ENCODE measurements at places on chromosomes 1 and 21.

- DNase-seq, result no peak
Measured at GRCh38 chr1:21885236-21886037, 51.7 kb downstream of the HSPG2 start.

DNA sequence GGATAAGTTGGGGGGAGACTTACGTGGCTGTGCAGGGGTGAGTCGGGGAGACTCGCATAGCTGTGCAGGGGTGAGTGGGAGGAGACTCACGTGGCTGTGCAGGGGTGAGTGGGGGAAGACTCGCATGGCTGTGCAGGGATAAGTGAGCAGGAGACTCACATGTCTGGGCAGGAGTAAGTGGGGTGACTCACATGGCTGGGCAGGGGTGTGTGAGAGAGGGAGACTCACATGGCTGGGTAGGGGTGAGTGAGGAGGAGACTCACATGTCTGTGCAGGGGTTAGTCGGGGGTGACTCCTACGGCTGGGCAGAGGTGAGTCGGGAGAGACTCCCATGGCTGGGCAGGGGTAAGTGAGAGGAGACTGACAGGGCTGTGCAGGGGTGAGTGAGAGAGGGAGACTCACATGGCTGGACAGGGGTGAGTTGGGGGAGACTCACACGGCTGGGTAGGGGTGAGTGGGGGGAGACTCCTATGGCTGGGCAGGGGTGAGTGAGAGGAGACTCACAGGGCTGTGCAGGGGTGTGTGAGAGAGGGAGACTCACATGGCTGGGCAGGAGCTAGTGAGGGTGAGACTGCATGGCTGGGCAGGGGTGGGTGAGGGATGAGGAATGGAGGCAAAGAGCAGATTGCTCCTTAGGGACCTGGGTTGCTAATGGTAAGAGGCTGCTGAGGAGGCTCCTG is 56.0 kb upstream of the ABCG1 start:
- DNase-seq, result no peak

- DNase-seq, result no peak
Measured at GRCh38 chr1:56363007-56363770, 216.2 kb downstream of the PLPP3 start.

DNA sequence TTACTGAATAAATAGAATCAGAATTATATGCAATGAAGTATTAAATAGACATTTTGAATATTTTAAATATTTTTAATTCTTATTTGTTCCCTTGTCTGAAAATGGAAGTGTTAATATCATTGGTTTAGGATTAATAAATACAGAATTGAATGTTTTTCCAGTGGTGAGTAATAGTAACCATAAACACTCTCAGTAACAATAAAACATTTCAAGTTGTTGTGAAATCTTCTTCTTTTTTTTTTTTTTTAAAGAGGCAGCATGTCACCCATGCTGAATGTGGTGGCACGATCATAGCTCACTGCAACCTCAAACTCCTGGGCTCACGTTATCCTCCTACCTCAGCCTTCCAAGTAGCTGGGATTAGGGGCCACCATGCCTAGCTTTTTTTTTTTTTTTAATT is 86.2 kb upstream of the ZBTB18 start:
- DNase-seq, result no peak

DNA sequence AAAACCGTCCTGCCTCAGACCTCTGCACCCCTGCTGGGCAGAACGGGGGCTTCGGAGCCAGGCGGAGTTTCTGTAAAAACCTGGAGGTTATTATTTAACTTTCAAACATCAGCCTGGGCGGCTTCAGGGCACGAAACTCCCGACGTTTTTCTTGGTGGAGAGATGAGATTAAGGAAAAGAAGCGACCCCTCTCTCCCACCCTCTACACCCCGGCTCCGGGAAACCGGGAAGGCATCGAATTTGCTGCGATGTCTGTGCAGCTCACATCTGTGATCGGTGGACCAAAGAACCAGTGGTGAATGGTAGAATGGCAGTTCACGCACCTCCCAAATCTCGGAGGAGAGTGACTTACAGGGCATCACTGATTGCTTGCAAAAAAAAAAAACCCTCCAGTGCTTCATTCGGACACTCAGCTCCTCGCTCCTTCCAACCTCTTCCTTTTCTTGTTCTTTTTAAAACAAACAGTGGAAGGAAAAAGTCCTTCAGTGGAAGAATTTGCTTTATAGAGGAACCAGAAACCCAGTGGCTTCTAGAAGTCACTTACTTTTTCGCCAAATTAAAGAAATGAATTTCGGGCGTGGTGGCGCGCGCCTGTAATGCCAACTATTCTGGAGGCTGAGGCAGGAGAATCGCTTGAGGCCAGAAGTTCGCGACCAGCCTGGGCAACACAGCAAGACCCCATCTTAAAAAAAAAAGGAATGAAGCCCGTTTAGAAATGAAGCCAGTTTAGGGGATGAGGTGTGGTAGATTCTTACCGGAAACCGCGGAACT is 884 bp downstream of the PHACTR4 start:
- DNase-seq, result peak; percentile 24

All from activated naive CD4-positive, alpha-beta T cell treated with Interleukin-2 at 50 U/mL for 16 hours (primary cell).